ENCODE measurements at places on chromosomes 16 and 17.

- DNase-seq = no peak
These were observed 313.3 kb upstream of the XYLT1 start for GRCh38 chr16:17784073-17784472.

GRCh38 chr16:27193300-27193990, 9.9 kb upstream of the KDM8 start:
- DNase-seq = no peak

- no peak for DNase-seq
These were observed 69.0 kb upstream of the GNAO1 start for GRCh38 chr16:56122251-56122650.

DNA sequence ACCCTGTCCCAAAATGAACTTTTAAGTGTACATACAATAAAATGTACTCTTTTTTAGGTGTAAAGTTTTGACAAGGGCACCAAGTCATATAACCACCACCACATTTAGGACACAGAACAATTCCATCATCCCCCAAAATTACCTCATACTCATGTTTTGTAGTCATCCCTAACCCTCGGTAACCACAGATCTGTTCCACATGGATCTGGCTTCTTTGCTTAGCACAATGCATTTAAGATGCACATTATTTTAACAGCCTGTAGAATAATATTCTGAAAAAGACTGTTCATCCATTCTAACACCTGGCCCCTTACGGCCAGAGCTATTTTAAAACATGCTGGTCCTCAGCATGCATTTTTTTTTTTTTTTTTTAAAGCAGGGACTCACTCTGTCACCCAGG, 25.2 kb upstream of the CFAP20 start:
- DNase-seq = no peak

DNA sequence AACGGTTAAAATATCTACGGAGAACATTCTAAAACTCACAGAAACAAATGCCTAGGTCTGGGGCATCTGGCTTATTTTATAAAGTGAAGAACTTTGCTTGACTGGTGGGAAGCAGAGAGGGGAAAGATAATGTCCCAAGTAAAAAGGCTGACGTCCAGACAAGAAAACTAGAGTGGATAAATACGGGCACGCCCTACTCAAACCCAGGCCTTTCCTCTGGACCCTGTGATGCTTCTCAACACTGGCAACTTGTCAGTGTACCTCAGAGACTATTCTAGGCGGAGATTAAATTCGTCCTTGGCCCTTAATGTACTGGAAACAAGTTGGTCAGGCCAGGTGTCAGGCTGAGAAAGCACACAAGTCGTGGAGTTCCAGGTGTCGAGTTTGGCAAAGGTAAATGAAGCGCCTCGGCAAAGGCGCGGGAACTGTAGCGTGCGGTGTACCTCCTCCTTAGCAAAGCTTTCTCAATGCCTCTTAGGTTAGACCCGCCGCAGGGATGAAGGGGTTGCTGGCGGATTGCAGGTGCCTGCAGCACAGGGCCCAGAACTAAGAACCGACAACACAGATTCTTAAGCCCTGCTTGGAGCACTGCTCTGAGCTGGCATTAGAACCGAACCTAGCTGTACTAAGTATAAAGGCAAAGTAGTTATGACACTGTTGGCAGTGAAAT, 668 bp upstream of the UNK start:
- DNase-seq = no peak

DNA sequence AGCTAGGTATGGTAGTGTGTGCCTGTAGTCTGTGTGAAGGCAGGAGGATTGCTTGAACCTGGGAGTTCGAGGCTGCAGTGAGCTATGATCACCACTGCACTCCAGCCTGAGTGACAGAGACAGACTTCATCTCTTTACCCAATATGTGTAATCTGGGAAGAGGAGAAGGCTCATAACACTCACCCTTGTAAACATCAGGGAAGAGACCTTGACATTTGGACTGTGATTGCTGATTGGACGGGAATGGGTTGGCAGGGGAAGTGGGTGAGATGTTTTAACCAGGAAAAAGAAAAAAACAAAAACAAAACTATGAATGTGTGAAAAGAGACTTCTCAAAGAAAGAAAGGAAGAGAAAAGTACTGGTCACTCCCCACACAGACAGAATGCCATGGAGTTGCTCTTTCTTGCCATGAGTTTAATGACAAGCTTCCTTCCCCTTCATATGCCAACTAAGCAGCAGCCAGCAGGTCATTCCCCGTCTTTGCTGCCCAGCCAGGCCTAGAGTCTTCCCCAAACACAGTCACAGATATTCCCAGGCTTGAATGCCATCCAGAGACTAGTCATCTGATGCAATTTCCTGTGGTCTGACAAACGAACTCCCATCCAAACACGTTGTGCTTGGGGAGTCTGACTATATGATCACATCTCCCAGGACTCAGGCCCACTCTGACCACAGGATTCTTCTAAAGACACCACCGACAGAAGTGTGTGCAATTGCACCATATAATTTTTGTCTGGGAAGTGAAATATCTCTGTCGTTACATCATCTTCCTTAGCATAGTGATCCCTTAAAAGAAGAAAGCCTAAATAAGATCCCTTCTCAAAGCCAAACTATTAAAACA, 3.6 kb upstream of the XAF1 start:
- DNase-seq = peak; percentile 33

- DNase-seq = no peak
These were observed 20.1 kb downstream of the UNC119 start for GRCh38 chr17:28532050-28532960.

- DNase-seq = no peak
These were observed 63.7 kb downstream of the HS3ST3A1 start for GRCh38 chr17:13537871-13538643.

DNA sequence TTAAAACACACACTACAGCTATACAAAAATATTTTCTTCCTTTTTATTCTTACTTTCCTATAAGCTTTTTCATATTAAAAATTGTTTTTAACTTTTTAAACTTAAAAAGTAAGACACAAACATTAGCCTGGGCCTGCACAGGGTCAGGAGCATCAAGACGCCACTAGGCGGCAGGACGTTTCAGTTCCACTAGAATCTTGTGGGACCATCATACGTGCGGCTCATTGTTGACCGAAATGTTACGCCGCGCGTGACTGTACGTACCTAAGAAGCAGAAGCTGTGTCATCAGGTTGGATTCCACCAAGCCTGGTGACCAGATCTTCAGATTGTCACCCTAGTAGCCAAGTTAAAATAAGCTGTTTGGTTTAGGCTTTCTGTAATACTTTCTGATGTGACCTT, 47.1 kb downstream of the USP10 start:
- no peak for DNase-seq

DNA sequence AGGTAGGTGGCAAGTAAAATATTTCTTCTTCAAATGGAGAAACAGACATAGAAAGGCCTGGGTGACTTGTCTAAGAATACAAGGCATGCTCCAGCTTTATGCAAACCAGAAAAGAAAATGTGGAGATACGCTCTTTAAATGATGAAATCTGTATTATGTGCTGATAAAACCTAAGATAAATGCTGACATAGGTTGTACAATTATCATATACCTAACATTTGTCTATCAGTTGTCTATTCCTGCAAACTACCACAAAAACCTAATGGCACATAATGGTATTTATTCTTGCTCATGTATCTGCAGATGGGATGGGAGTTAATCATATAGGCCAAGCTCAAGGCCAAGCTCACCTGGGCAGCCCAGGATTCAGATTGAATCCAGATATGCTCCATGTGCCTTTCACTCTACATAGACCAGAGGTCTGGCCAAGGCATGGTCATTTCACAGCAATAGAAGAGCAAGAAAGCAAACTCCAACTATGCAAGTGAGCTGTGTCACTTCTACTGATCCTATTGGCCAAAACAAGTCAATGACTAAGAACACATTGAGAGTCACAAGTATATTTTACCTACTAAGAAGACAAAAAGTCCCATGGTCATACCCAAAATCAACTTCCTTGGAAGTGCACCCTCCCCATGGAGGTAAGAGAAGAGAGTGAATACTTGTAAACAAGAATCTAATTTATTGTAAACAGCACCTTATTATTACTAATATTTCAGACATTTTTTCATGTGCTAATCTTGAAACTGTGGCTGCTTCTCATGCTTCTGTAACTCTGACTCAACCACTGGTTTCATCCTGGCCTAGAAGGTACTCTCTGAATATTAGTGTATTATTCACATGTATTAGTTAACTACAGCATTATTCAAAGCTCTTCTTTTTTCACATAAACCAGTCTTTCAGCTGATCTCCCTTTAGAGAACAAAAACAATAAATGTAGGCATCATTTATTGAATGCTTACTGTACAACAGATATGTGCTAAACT, 270.7 kb upstream of the SOX9 start:
- DNase-seq = no peak

GRCh38 chr16:89041571-89042481, 51.8 kb upstream of the ACSF3 start:
- no peak for DNase-seq

DNA sequence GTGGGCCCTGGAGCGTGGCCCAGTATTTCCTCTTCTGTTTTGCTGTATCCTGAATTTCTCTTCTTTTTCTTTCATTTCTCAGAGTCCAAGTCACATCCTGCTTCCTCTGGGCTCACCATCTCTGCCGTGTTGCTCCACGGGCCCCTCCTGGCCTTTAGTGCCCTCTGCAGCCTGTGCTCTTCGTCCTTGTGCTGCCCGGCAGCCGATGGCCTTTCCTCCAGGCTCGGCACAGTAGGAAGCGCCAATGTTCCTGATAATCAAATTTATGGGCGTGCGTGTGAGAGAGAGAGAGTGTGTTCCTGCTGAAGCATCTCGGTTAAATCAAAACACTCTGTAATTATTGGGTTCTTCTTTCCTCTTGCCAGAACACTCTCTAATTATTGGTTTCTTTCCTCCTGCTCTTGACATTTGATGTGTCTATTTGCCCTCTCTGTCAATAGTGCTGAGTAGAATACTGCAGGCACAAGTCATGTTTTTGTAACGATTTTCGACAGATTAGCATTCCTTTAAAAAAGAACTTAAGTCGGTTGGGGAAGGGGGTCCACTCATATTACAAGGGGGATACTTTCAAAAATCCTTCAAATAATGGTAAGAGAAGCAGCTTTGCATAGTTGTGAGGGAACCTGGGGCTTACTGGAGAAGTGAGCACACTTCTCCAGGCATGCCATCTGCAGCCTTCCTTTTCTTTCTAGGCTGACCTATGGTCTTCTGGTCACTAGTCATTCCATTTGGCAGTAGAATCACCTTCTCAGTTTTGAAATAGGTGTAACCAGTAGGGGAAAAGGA, 126.6 kb downstream of the RPTOR start:
- DNase-seq = no peak

DNA sequence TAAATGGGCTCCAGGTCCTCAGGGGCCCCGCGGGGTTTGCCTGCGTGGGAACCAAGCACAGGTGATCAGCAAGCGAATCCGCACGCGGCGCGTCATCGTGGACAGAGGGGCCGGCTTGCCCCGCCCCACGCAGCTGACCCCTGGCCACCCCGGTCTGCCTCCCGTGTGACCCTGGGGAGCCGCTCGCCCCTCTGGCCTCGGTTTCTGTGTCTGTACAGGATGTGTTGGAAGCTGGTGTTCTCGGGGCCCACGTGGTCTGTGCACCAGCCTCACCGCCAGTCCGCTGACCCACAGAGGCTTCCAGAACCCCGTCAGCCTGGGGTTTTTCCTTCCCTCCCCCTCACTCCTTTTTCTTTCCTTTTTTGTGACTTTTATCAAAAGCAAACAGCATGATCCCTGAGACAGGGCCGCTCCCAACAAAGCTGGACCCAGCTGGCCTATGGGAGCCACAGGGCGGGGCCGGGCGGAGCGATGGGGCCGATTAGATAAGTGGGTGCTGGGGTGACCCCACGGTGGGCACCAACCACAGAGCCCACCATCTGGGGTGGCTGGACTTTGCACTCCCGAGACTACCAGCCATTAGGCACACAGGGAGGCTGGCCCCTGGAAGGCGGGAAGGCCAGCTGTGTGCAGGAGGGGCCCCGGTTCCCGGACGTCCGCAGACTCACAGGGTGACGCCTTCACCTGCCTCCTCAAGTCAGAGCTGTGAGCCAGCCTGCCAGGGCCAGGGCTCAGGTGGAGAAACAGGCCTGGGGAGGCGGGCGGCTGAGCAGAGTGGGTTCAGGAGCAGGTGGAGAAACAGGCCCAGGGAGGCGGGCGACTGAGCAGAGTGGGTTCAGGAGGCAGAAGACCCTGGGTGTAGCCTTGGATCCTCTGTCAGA, 56.0 kb downstream of the ZFPM1 start:
- no peak for DNase-seq

GRCh38 chr17:42521666-42522262, 14.3 kb upstream of the NAGLU start:
- DNase-seq = no peak

GRCh38 chr17:63151941-63152523, 186.0 kb downstream of the TANC2 start:
- DNase-seq = peak; percentile 21

DNA sequence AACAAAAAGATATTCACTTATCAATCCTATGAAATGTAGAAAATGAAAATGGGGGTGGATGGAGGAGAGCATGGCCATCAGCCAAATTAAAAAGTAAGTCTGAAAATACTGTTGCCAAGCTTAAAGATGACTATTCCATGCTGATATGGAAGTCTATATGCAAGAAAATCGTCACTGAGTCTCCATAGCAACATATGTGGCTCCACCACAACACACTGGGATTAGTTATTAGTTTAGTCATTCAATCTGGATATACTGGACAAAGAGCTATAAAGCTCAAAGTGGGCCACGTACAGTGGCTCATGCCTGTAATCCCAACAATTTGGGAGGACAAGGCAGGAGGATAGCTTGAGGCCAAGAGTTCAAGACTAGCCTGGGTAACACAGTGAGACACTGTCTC, 24.7 kb upstream of the PSMD7 start:
- DNase-seq = no peak

DNA sequence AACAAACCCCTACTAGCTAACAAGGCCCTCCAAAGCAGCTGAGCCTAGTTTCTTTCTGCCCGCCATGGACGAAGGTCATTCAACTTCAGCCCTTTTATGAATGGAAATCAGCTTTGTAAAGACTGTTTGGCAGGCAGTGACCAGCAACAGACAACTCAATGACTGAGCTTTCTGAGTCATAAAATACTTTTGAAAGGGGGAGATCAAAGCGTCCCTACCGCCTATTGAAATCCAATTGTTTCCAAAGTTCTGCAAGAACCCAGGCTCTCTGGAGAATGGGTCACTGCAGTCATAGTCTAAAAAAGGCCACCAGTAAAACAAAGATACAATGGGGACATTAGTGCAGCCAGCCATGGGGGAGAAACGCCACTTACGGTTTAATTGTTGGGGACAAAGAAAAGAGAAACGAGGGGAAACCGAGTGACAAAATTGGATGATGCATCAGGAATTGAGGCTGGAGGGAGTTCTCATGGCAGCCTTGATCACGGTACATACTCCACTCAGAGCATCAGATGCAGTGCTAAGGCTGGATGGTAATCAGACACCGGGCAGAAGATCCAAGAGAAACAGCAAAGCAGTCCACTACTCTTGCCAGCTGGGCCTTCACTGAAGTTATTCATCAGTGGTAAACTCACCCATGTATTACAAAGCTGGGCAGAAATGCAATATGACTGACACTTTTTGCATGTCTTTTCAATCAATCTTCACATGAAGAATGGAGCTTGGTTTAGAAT, 9.8 kb downstream of the ADAMTS18 start:
- no peak for DNase-seq

DNA sequence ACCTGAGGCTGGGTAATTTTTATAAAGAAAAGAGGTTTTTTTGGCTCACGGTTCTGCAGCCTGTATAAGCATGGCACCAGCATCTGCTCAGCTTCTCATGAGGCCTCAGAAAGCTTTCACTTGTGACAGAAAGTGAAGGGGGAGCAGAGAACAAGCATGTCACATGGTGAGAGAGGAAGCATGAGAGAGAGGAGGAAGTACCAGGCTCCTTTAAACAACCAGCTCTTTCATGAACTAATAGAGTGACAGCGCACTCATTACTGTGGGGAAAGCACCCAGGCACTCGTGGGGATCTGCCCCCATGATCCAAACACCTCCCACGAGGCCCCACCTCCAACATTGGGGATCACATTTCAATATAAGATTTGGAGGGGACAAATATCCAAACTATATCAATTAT, 86.8 kb downstream of the USP32 start:
- peak; percentile 87 for DNase-seq

Data from Ammon's horn (tissue), 1 donor.